ENCODE measurements at places on chromosomes 1 and 21.

GRCh38 chr1:243313635-243314536 is 58.0 kb downstream of the SDCCAG8 start:
- DNase-seq: no peak

GRCh38 chr1:215084621-215085020 is 2.1 kb downstream of the KCNK2 start:
- no peak for DNase-seq

DNA sequence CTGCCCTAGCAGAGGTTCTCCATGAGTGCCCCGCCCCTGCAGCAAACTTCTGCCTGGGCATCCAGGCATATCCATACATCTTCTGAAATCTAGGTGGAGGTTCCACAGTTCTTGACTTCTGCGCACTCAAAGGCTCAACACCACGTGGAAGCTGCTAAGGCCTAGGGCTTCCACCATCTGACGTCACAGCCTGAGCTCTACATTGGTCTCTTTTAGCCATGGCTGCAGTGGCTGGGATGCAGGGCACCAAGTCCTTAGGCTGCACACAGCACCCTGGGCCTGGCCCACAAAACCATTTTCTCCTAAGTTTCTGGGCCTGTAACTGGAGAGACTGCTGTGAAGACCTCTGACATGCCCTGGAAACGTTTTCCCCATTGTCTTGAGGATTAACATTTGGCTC is 272.6 kb upstream of the PLXNA2 start:
- no peak for DNase-seq

DNA sequence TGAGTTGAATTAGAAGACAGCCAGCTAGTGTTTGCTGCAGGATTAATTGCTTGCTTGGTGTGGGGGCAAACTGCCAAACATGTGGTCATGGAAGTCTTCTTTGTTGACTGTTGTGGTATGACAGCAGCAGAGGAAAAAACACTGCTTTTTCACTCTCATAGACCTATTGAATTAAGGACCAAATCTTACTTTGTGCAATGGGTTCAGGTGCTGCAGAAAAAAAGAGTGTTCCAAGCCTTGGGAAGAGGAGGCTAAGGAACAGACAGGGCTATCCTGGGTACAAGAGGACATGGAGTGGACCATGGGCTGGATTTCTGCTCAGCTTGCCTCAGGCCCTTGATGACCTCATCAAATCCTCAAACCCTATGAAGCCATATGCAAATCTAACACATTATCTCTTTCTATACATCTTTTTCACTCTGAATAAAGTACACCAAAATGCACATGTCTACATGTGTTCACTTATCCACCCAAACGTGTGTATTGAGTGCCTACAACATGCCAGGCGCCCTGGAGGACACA is 61.5 kb downstream of the SIPA1L2 start:
- DNase-seq: no peak

- no peak for DNase-seq
These were observed 55.5 kb upstream of the TRAPPC10 start for GRCh38 chr21:43956670-43957035.

DNA sequence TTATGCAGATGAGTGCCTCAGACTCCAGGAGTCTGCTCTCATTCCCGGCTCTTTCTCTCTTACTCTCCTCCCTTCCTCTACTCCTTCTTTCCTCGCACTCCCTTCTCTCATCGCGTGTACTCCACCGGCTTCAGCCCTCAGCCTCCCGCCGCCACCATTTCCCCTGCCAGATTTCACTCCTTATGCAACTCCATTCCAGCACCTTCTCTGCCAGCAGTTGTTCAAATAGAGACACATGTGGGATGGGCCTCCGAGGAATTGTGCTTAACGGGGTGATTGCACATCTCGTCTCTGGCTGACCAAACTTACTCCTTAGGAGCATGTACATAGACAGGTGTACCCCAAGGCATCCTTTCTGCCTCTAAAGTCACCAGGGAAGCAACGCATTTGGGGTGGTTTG is 2.1 kb downstream of the CNTN2 start:
- DNase-seq: no peak
